ENCODE measurements at places on chromosomes 6 and 20.

DNA sequence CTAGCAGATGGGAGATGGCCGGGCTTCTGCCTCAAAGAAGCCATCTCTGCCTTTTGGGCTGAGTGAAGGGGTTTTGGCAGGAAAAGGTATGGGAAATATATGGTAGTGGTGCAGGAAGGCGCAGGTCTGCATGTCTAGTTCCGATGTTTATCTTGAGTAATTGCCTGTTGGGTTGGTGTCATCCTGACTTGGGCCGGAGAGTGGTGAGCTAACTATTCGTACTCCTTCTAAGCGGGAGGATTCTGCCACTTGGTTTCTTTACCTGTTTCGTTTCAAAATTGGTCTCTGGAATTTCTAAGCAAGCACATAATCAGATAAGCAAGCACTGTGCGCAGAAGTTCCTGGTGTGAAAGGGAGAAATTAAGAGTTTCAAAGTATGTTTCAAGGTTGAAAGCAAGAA lies 229.6 kb downstream of the SAMD5 start:
- no peak for DNase-seq

GRCh38 chr6:148593130-148593812 lies 153.6 kb upstream of the UST start:
- DNase-seq: peak; percentile 28

GRCh38 chr6:16322666-16323312 lies 84.4 kb downstream of the GMPR start:
- peak; percentile 84 for DNase-seq

DNA sequence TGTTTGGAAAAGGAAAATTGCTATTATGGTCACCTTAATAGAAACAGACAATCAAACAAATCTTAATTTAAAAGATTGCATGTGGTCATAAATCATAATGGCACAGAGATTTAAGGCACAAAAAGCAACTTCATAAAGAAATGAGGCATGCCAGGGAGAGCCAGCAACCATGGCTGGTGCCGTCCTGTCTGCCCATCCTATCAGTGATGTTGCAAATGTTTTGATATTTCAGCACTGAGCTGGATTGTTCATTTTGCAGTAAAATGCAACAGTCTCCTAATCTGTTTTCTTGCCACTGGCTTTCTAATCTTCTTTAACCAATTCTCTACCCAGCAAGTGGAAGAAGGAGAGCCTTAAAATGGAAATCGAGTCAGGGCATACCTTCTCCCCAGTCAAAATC lies 249.8 kb downstream of the SAMD5 start:
- DNase-seq: no peak

- DNase-seq: no peak
These were observed 153.6 kb upstream of the TENT5A start for GRCh38 chr6:81906041-81906440.

DNA sequence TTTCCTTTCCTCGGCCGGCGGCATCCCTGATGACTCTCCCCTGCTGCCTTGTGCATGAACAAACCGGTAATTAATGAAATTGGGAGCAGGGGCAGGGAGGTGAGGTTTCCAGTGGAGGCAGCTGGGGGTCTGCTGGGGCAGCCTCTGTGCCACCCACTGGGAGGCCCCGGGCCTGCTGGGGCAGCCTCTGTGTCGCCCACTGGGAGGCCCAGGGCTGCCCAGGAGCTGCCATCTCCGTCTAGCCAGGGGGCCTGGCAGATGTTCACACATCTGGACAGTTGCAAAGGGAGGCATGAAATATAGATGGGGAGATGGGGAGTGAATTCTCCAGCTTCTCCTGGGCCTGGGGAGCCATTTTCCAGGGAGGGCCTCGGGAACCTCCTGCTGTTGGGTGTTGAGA lies 33.8 kb downstream of the TOX2 start:
- DNase-seq: no peak

DNA sequence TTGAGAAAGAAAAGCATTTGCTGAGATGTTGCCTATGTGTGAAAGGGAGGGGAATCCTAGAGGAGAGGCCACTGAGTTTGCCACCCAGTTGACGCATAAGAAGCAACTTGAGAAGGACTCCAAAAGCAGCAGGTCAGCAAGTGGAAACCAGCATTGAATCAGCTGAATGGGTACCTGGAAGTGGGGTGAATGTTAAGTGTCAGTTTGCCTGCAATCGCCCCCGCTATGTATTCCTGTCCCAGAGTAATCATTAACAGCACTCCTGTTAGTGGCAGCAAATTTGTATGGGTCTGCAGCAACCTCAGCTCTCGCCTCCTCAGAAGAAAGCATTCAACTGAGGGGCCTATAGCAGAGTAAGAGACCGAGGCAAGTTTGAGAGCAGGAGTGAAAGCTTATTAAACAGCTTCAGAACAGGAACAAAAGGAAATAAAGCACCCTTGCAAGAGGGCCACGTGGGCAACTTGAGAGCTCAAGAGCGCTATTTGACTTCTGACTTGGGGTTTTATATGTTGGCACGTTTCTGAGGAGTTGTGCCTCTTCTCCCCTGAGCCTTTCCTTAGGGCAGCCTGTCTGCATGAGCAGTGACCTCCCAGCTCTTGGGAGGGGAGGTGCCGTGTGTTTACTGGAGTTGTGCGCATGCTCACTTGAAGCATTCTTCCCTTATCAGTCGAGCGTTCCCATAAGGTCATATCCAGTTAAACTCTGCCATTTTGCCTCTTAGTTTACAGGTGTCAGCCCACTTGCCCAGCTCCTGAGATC lies 122.6 kb upstream of the PHACTR1 start:
- DNase-seq: no peak

- no peak for DNase-seq
These were observed 211.7 kb downstream of the LMBRD1 start for GRCh38 chr6:69584913-69585729.

All from non-pigmented ciliary epithelial cell (primary cell).